Left renal pelvis (tissue), 4 donors: ENCODE measurements at places on chromosomes 1 and 21. TPM values are rescaled to one million over a fixed set of nuclear protein-coding genes. Genes with fewer than 3 reads are reported as not detected.

DNA sequence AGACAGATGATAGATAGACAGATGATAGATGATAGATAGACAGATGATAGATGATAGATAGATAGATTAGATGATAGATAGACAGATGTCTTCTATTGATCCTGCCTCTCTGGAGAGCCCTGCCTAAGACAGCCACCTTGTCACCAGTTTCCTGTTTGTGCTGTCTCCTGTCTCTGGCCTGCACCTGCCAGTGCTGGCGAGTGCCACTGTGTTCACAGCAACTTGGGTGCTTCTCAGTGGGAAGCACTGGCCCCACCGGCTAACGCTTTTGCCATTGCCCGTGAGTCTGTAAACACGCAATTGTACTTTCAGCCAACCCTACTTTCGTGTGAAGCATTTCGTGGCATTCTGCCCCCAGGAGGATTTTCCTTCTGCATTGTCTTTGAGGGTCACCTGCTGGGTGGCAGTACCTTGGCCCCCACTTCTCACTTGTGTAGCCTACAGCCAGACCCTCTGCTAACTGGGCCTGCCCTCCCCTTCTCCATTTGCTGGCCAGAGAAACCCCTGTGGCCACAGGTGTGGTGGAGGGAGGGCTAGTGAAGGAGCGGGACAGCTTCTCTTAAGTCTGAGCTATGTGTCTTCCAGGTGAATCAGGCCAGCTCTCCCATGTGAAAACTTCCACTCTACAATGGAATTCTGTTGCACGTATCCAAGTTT is 23.4 kb upstream of the PDE9A start:
- no peak for DNase-seq

DNA sequence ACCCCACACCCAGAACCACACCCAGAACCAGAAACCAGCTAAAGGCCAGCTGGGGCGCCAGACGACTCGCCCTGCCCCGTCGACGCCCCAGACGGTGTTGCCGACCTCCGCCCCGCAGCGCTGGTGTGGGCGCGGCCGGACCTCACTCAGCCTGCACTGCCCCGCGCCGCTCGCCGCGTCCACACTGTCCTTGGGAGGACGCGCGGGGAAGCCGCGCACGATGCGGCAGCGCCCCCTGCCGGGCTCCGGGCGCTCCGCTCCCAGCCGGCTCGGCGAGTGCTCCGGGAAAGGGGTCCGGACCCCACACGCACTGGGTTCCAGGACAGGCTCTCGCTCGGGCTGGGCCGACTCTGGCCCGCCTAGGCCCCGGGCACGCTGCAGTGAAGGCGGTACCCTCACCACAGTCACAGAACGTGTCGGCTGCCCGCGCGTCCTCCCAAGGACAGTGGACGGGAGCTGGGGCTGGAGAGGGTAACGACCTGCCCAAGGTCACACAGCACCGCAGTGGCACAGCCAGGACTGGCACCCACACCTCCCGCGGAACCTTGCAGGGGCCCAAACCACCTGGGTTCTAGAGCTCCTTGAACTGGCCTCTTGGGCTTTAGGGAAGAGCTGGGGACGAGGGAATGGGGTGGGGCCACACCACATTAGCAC is 90.2 kb downstream of the DMRTA2 start:
- no peak for DNase-seq

DNA sequence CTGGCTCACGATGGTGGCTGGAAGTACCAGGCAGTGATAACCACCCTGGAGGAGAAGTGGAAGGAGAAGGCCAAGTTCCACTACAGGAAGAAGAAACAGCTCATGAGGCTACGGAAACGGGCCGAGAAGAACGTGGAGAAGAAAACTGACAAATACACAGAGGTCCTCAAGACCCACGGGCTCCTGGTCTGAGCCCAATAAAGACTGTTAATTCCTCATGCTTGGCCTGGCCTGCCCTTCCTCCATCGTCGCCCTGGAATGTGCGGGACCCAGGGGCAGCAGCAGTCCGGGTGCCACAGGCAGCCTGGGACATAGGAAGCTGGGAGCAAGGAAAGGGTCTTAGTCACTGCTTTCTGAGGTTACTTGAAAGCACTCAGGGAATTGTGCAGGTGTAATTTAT is 10.8 kb downstream of the IL24 start:
- DNase-seq, result no peak

GRCh38 chr1:102472520-102472919 is 475.8 kb upstream of the OLFM3 start:
- no peak for DNase-seq

DNA sequence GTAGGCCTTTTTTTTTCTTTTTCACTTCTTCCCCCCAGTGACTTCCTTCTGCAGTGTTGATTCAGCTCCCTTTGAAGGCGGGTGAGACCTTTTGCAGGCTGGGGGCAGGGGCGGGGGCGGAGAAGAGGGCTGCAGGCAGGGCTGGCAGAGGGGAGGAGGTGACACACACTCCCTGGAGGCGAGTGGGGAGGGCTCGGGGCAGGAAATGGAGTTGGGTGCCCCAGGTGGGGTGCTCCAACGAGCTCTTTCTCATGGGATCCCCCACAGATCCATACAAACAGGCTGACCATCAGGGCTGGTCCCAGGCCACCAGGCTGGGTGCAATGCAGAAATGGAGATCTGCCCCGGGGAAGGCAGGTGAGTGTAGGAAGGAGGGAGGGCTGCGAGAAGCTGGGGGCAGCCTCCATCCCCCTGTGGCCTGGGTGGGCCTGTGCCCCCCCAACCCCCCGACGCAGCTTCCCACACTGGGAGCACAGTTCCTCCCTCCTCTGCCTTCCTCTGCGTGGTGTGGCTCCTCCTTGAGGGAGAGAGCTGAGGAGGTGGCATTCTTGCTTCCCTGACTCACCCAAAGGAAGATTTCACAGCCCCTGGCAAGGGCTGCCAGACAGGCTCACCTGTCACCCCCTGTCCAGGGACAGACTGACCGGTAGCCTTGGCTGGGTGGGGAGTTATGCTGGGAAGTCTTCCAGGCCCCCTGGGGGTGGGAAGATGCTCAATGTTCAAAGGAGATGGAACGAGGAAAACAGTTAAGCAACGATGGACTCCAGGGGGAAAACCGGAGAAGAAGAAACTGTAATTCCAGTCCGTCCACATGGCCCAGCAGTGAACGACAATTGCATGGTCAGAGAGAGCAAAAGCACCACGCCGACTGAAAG is 7.1 kb upstream of the ITGB2 start:
- no peak for DNase-seq

DNA sequence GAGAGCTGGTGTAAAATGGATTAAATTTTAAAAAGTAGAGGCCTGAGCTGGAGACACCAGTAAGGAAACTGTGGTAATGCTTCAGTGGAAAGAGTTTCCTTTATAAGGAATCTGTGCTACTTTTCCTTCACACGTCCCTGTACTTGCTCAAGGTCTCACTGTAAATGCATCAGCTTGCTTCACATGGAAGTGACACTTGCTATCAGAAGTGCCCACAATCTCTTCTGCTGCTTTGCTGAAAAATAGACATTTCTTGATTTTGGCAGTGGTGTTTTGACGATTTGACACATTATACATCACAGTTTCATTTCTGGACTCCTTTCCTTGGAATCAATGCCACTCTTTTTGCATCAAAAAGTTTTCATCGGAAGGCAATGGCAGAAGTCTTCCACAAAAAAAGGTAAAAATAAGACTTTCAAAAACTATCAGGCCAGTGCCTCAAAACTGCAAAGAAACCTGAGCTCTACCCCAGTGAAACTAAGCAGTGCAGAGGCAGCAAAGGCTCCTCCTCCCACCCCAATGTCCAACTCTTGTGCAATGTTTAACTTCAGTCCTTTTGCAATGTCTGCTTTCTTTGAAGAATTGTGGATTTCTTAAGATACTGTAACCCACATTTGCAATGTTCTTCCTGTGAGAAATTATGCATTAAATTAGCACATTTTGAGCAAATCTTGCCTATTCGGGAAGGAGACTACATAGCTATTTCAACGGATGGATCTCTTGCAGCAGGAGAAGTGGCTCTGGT is 18.4 kb upstream of the TSPAN2 start:
- no peak for DNase-seq

- DNase-seq, result no peak
These were observed 49.5 kb downstream of the FASLG start for GRCh38 chr1:172708452-172708851.

DNA sequence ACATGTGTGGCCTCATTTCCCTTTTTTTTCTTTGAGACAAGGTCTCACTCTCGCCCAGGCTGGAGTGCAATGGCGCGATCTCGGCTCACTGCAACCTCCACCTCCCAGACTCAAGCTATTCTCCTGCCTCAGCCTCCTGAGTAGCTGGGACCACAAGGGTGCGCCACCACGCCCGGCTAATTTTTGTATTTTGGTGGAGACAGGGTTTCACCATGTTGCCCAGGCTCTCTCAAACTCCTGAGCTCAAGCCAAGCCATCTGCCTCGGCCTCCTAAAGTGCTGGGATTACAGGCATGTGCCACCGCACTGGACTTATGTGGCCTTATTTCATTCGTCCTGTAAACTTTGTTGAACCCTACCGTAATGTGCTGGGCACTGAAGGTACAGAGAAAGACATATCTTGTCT is 569 bp upstream of the WARS2 start:
- DNase-seq, result no peak

GRCh38 chr1:61125263-61125662 is 42.9 kb downstream of the NFIA start:
- DNase-seq, result no peak

GRCh38 chr1:147539122-147539575 is 2.2 kb upstream of the BCL9 start:
- no peak for DNase-seq

DNA sequence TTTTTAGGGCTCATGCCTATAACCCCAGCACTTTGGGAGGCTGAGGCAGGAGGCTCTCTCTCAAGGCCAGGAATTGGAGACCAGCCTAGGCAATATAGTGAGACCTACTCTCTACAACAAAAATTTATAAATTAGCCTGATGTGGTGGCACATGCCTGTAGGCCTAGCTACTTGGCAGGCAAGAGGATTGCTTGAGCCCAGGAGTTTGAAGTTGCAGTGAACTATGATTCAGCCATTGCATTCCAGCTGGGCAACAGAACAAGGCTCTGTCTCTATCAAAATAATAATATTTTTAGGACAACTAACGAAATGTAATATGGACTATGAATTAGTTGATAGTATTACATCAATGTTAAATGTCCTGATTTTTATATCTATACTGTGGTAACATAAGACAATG is 68.8 kb upstream of the ARID1A start:
- DNase-seq, result no peak

- DNase-seq, result no peak
These were observed 15.3 kb upstream of the PADI1 start for GRCh38 chr1:17189632-17189990.

GRCh38 chr1:247740721-247741120 is 2.3 kb downstream of the OR14K1 start:
- no peak for DNase-seq

- no peak for DNase-seq
These were observed 129.7 kb downstream of the DUSP10 start for GRCh38 chr1:221612047-221612777.

DNA sequence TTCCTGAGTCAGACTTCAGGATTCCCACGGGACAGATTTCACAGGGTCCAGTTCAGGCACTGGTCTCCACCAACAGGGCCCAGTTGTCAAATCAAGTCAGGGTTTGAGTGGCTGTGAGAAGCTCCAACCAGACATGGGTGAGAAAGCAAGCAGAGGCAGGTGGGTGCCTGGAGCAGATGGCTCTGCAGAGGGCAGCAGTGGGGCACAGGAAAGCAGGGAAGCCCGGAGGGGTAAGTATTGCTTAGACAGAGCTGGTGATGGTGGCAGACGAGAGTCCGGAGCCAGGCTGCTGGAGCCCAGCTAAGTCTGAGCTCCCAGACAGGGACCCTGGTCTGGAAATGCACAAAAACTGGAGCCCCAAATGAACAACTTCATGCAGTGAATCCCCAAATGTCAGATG is 40.4 kb downstream of the RIMS3 start:
- DNase-seq, result no peak

- no peak for DNase-seq
These were observed 39.0 kb upstream of the RWDD3 start for GRCh38 chr1:95195046-95195445.

DNA sequence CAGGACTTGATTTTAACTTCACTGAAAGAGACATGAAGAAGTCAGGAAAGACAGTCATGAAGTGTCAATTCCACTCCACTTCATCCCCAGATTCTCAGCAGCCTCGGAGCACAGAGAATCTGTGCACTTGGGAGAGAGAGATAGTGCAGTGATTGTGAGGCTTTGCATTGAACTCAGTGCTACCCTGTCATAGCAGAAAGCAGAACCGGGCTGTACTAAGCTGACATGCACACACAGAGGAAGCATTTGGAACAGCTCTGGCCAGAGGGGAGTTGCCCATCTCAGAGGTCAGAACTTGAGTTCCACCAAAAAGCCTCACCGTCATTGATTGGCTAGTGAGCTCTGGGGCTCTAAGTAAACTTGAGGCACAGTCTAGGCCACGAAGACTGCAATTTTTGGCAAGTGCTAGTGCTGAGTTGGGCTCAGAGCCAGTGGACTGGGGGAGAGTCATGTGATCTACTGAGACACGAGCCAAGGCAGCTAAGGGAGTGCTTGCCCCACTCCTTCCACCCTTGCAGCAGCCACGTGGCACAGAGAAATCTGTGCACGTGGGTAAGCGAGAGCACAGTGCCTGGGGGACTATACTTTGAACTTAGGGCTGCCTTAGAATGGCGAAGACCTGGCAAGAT is 810.2 kb upstream of the ADAMTS5 start:
- DNase-seq, result no peak

- DNase-seq, result no peak
These were observed 453 bp downstream of the TFF3 start for GRCh38 chr21:42314616-42315295.

DNA sequence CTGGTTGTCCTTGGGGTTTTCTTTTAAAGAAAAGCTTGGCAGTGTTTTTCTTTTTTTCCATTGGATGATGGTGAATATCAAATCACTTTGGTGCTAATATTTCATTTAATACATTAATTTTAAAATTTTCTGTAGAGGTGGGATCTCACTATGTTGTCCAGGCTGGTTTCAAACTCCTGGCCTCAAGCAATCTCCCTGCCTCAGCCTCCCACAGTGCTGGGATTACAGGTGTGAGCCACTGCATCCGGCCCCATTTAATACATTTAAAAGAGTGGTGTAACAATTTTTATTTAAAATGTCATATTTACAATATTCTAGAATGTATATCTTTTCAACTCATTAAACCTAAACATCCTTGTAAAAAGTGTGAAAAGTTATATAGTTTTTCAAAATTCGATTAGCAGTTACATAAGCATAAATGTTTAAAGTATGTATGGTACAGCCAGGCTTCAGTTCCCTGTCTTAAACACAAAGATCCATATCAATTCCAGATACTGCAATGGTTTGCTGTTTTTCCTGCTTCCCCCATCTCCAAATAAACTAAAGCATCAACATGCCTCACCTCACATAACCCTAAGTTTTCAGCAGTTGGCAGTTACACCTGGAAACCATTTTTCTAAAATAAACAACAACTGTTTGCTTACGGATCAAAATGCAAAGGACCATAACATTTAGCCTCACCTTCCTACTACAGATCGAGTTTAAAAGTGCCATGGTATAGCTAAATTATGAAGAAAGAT is 8.9 kb upstream of the LGALS8 start:
- no peak for DNase-seq

Gene NLRP3
- polyA plus RNA-seq, result 0.96 TPM

Gene OR2L13
- polyA plus RNA-seq, result not detected

Gene ACTN2
- polyA plus RNA-seq, result 0.55 TPM

Gene MYOG
- 0.19 TPM for polyA plus RNA-seq

Gene CRB1
- polyA plus RNA-seq, result 1.9 TPM

Gene WLS
- 134 TPM for polyA plus RNA-seq
